ENCODE measurements at places on chromosomes 7 and 10. TPM values are rescaled to one million over a fixed set of nuclear protein-coding genes. Genes with fewer than 3 reads are reported as not detected.
A peak's percentile ranks its signal among the peaks of the same experiment; 100 is the strongest.

- no peak overlapping the region for H3K4me3 ChIP-seq
- no peaks in the 10 kb centered on the region for H3K4me1 ChIP-seq
- peaks cover 16% of the 10 kb centered on the region for H3K36me3 ChIP-seq
- no peaks in the 10 kb centered on the region for H3K27me3 ChIP-seq
Observed at GRCh38 chr10:102468683-102469082, 17.3 kb upstream of the C10orf95 start.

DNA sequence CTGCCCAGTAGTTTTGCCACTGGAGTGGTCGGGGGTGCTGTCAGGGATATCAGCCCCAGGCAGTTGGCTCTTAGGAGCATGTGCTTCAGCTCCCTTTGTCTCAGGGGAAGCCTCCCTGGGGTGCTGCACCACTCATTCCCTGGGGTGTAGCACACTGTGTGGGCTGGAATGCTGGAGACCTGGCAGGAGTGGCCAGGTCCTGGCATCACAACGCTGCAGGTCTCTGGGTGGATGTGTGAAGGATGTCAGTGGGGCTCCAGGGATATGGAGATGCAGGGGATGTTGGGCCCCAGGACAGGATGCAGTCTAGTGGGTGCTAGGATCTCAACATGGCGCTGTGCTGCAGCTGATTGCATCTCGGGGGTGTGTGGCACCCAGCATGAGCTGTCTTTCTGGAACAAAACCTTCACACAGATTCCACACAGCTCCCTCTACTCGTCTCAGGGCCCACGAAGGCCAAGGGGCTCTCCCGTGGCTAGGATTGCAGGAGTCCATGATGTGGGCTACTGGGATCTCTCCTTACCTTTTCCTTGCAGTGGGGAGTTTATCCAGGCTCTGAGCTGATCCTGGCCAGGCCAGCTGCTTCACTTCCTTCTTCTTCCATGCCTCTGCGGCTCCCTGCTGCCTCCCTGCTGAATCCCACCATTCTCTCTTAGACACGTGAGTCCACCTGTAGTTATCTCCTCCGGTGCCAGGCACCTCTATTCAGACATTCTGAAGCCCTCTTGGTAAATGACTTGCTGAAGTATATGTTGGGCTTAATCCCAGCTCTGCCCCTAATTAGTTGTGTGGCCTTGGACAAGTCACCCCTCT is 295.1 kb downstream of the RPS24 start:
- H3K27me3 ChIP-seq: no peaks in the 10 kb centered on the region
- no peaks in the 10 kb centered on the region for H3K4me1 ChIP-seq
- peak; percentile 45 for DNase-seq
- no peak overlapping the region for H3K27ac ChIP-seq
- H3K4me3 ChIP-seq: no peak overlapping the region

GRCh38 chr7:151392002-151392401 is 17.8 kb downstream of the WDR86 start:
- no peaks in the 10 kb centered on the region for H3K4me1 ChIP-seq
- no peak for DNase-seq
- peaks cover 24% of the 10 kb centered on the region for H3K27me3 ChIP-seq

DNA sequence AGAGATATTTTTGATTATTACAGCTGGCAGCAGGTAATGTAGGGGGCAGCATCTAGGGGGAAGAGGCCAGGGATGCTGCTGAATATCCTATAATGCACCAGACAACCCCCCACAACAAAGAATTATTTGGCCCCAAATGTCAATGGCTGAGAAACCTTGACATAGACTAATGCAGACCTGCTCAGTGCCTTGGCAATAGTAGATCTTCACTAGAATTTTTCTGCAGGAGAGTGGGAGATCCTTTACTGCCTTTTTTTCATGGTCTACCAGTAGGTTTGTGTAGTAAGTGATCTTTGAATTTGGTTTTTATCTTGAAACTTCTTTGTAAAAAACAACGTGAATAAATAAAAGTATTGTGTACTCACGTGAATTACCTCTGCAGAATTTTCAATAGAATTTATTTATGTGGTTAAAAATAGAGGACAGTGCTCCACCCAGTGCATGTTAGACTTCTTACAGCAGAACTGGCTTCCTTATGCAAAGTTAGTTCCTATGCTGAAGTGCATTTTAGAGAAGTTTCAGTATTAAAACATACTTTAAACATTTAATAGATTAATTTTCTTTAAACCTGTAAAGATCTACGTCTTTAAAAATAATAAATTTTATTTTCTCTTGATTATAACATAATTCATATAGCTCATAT is 199.6 kb upstream of the HDAC9 start:
- H3K4me1 ChIP-seq: peaks cover 68% of the 10 kb centered on the region
- no peak for DNase-seq
- H3K4me3 ChIP-seq: no peak overlapping the region
- H3K27me3 ChIP-seq: no peaks in the 10 kb centered on the region

The NT5C2 gene
- 49.3 TPM for total RNA-seq

Measured in esophagus muscularis mucosa (tissue), 4 donors.